Activated T-helper 2 cell treated with anti-CD3 and anti-CD28 coated beads, Interferon-gamma antibody, Interleukin-2, Interleukin-4, amounts not matched to agents 10 μg/mL and 5 μg/mL and 100 μg/mL, durations not matched to agents 14 hours and 24 hours and 36 hours (primary cell): ENCODE measurements at places on chromosomes 7 and 10.

DNA sequence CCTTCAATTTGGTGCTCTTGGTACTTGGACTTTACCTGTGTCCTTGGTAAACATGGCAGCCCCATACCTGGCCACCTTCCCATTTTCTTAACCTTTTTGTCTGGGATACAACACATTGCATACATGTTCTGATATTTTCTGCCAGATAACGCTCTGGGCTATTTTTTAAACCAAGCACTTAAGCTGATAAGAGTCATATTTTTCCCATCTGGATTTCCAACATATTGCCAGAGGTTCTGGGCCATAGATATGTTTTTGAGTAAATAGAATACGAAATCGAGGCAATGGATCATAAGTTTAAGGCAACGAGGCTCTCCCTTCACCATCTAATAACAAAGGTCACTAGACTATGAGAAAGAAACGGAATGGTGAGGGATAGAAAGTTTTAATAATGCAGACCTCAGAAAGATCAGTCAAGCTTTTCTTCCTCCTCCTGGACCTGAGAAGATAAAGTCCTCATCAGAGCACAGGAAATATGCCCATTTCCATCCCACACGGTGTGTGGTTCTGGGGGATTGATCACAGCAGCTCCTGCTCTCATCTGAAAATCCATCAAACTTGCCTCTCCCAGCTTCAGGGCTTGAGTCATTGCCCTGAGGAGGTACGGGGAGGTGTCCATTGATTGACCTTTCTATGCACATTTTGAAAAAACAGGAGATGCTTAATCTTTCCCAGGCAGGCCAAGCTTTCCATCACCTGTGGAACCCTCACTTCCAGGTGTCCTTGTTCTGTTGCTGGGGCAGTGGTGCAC, 257.2 kb downstream of the GFRA1 start:
- no peak overlapping the region for H3K27ac ChIP-seq
- H3K4me1 ChIP-seq, result no peaks in the 10 kb centered on the region
- no peaks in the 10 kb centered on the region for H3K36me3 ChIP-seq
- no peak for DNase-seq
- no peaks in the 10 kb centered on the region for H3K27me3 ChIP-seq
- H3K4me3 ChIP-seq, result no peak overlapping the region

- no peaks in the 10 kb centered on the region for H3K27me3 ChIP-seq
- no peak overlapping the region for H3K4me3 ChIP-seq
- no peak for DNase-seq
- no peak overlapping the region for H3K27ac ChIP-seq
- no peaks in the 10 kb centered on the region for H3K4me1 ChIP-seq
Measured at GRCh38 chr7:139568813-139569490, 45.5 kb downstream of the CLEC2L start.

- no peak overlapping the region for H3K27ac ChIP-seq
- peaks cover 47% of the 10 kb centered on the region for H3K36me3 ChIP-seq
- H3K4me1 ChIP-seq, result peaks cover 19% of the 10 kb centered on the region
- H3K27me3 ChIP-seq, result no peaks in the 10 kb centered on the region
- H3K4me3 ChIP-seq, result no peak overlapping the region
- no peak for DNase-seq
Measured at GRCh38 chr7:134452419-134452838, 6.5 kb downstream of the AKR1B1 start.

DNA sequence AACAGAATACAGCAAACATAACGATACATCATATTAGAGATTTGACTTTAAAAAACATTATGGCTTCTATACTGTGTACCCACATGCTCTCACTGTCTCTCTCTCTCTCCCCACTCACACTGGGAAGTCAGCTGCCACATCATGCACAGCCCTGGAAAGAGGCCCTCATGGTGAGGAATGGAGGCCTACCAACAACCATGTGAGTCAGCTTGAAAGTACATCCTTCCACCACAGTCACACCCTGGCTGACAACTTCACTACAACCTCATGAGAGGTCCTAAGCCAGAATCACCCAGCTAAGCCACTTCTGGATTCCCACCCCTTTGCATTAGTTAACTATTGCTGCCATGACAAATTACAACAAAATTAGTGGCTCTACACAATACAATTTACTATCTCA, 23.3 kb upstream of the GPR22 start:
- H3K27ac ChIP-seq, result no peak overlapping the region
- no peaks in the 10 kb centered on the region for H3K27me3 ChIP-seq
- peaks cover 9% of the 10 kb centered on the region for H3K36me3 ChIP-seq
- no peak overlapping the region for H3K4me3 ChIP-seq
- no peak for DNase-seq
- peaks cover 14% of the 10 kb centered on the region for H3K4me1 ChIP-seq

DNA sequence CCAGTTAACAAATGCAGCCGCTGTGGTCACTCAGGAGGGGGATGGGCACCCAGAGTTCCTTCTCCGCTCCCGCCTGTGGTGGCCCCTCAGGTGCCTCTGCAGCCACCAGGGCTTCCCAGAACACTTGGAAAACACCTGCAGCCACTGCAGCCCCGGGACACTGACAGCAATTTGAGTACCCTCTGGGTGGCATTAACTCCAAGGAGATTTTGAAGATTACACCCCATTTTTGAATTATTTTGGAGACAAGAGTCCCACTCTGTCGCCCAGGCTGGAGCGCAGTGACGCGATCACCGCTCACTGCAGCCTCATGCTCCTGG, 32.2 kb downstream of the IL15RA start:
- H3K27me3 ChIP-seq, result no peaks in the 10 kb centered on the region
- H3K36me3 ChIP-seq, result no peaks in the 10 kb centered on the region
- no peak overlapping the region for H3K4me3 ChIP-seq
- no peak overlapping the region for H3K27ac ChIP-seq

GRCh38 chr10:130255777-130256176, 119.6 kb downstream of the GLRX3 start:
- H3K4me1 ChIP-seq, result no peaks in the 10 kb centered on the region
- H3K27ac ChIP-seq, result no peak overlapping the region
- DNase-seq, result no peak
- H3K27me3 ChIP-seq, result no peaks in the 10 kb centered on the region
- H3K4me3 ChIP-seq, result no peak overlapping the region

DNA sequence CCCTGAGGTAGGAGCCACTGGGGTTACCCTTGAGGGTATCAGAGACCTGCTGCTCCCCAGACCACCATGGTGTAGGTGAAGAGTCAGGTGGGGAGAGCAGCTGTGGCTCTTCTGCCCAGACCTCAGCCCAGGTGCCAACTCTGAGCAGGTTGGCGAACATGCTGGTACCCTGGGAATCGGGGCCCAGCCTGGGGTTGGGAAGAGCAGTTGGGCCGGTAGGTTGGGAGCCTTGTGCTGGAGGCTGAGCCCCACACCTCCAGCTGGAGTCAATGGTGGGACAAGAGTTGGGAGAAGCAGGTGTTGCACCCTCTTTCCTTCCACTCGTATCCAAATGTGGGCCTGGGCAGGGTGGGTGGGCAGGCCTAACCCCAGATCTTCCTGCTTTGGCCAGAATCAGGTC, 114.5 kb downstream of the CDH23 start:
- no peak overlapping the region for H3K27ac ChIP-seq
- no peaks in the 10 kb centered on the region for H3K4me1 ChIP-seq
- H3K27me3 ChIP-seq, result no peaks in the 10 kb centered on the region
- H3K36me3 ChIP-seq, result no peaks in the 10 kb centered on the region
- no peak for DNase-seq

GRCh38 chr7:105367458-105367857, 21.3 kb downstream of the SRPK2 start:
- H3K27ac ChIP-seq, result no peak overlapping the region
- no peak for DNase-seq
- no peak overlapping the region for H3K4me3 ChIP-seq
- H3K27me3 ChIP-seq, result no peaks in the 10 kb centered on the region
- peaks cover 4% of the 10 kb centered on the region for H3K4me1 ChIP-seq
- peaks cover 23% of the 10 kb centered on the region for H3K36me3 ChIP-seq

GRCh38 chr7:31437250-31437865, 76.5 kb upstream of the ITPRID1 start:
- no peaks in the 10 kb centered on the region for H3K27me3 ChIP-seq
- H3K27ac ChIP-seq, result no peak overlapping the region
- no peak for DNase-seq
- no peaks in the 10 kb centered on the region for H3K36me3 ChIP-seq
- H3K4me3 ChIP-seq, result no peak overlapping the region

- no peak overlapping the region for H3K4me3 ChIP-seq
- peaks cover 7% of the 10 kb centered on the region for H3K4me1 ChIP-seq
- H3K27me3 ChIP-seq, result peaks cover 1% of the 10 kb centered on the region
- no peak for DNase-seq
- H3K36me3 ChIP-seq, result no peaks in the 10 kb centered on the region
Measured at GRCh38 chr7:73832806-73833205, 2.0 kb downstream of the CLDN4 start.

DNA sequence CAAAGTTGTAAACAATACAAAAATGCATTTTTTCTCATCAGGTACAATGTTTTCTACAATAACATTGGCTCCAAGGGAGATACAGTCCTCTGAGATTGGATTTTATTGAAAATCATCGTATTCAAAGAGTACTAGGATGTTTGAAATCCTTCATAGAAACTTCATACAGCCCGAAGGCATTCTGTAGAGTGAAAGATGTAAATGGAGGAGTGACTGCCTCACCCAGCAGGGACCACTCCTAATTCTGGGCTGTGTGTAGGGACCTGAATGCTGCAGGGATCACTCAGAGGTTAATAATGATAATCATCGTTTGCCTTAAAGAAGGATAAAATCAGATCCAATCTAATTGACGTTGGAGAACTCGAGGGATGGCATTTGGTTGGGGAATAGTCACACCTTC, 198.6 kb downstream of the HECW1 start:
- H3K36me3 ChIP-seq, result no peaks in the 10 kb centered on the region
- H3K27ac ChIP-seq, result no peak overlapping the region
- H3K27me3 ChIP-seq, result peaks cover 26% of the 10 kb centered on the region
- no peak overlapping the region for H3K4me3 ChIP-seq
- no peak for DNase-seq

GRCh38 chr7:159031135-159031701, 113.4 kb downstream of the VIPR2 start:
- no peak for DNase-seq
- H3K27me3 ChIP-seq, result peaks cover 11% of the 10 kb centered on the region
- H3K36me3 ChIP-seq, result peaks cover 3% of the 10 kb centered on the region

GRCh38 chr10:28561531-28561930, 28.6 kb downstream of the WAC start:
- H3K36me3 ChIP-seq, result peaks cover 90% of the 10 kb centered on the region
- DNase-seq, result no peak
- no peak overlapping the region for H3K27ac ChIP-seq
- H3K27me3 ChIP-seq, result no peaks in the 10 kb centered on the region
- no peak overlapping the region for H3K4me3 ChIP-seq
- peaks cover 44% of the 10 kb centered on the region for H3K4me1 ChIP-seq

DNA sequence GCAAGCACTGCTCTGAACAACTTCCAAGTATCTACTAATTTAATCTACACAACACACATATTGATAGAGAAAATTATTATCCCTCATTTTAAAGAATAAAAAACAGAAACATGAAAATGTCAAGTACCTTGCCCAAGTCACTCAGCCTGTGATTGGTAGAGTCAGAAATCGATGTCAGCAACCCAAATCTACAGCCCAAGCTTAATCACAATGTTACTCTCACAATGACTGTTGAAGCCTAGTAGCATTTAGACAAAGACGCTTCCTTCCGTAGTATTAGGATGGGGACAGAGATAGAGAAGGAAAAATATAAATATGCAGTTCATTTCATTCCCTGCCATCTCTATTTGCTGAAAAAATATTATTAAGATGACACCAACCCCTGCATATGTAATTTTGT, 242.5 kb downstream of the ELMO1 start:
- DNase-seq, result no peak
- H3K27ac ChIP-seq, result peak overlapping the region; percentile 3
- no peaks in the 10 kb centered on the region for H3K27me3 ChIP-seq
- H3K36me3 ChIP-seq, result peaks cover 73% of the 10 kb centered on the region
- H3K4me1 ChIP-seq, result peaks cover 14% of the 10 kb centered on the region

GRCh38 chr7:26629696-26630095, 234.7 kb downstream of the SKAP2 start:
- no peaks in the 10 kb centered on the region for H3K36me3 ChIP-seq
- peaks cover 2% of the 10 kb centered on the region for H3K27me3 ChIP-seq
- DNase-seq, result no peak
- peaks cover 15% of the 10 kb centered on the region for H3K4me1 ChIP-seq

GRCh38 chr10:100346351-100346764, 675 bp upstream of the SCD start:
- H3K27ac ChIP-seq, result peak overlapping the region; percentile 90

DNA sequence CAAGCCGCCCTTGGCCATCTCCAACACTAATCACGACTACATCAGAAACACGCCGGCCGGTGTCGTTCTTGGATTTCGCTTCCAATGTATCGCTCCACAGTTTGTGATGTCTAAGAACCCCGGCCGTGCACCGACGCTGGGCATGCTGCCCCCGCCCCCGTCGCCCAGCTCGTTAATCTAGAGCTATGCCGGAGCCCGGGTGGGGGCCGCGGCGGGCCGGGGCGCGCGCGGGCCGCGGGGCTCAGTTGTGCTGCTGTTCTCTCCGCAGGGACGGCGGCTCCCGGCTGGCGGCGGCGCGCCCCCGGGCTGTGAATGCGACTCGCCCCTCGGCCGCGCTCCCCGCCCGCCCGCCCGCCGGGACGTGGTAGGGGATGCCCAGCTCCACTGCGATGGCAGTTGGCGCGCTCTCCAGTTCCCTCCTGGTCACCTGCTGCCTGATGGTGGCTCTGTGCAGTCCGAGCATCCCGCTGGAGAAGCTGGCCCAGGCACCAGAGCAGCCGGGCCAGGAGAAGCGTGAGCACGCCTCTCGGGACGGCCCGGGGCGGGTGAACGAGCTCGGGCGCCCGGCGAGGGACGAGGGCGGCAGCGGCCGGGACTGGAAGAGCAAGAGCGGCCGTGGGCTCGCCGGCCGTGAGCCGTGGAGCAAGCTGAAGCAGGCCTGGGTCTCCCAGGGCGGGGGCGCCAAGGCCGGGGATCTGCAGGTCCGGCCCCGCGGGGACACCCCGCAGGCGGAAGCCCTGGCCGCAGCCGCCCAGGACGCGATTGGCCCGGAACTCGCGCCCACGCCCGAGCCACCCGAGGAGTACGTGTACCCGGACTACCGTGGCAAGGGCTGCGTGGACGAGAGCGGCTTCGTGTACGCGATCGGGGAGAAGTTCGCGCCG, 1.9 kb downstream of the VWC2 start:
- H3K4me1 ChIP-seq, result peaks cover 6% of the 10 kb centered on the region
- no peak overlapping the region for H3K4me3 ChIP-seq
- peaks cover 70% of the 10 kb centered on the region for H3K27me3 ChIP-seq
- no peaks in the 10 kb centered on the region for H3K36me3 ChIP-seq

- DNase-seq, result no peak
- H3K4me3 ChIP-seq, result no peak overlapping the region
- H3K27ac ChIP-seq, result no peak overlapping the region
- no peaks in the 10 kb centered on the region for H3K4me1 ChIP-seq
- no peaks in the 10 kb centered on the region for H3K27me3 ChIP-seq
Measured at GRCh38 chr10:97042716-97043562, 142.8 kb downstream of the SLIT1 start.

DNA sequence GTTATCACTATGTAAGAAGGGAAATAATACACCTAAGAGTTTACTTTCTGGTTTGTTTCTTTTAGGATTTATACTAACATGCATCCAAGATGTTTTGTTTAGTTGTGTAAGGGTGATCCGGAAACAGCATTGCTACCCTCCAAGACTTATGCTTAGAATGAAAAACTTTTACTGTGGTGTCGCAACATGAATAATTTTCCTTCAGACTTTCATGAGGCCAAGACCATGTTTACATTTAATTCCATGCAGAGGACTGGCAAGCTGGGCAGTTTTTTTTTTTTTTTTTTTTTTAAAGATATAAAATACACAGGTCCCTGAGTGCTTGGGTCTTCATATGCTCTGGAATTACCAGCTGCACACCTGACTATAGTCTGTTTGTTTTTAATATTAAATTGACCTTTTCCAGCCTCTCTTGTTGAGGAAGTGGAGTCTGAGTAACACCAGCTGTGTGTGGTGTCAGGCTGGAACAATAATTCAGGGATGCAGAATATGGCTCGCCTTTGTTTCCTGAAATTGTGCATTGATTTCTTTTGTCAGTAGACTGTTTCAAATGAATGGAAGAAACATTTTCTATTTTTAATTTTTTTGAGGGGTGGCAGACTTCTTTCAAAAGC, 81.7 kb downstream of the ST7 start:
- no peak overlapping the region for H3K27ac ChIP-seq
- no peaks in the 10 kb centered on the region for H3K36me3 ChIP-seq
